ENCODE measurements at places on chromosomes 6 and 20. TPM values are rescaled to one million over a fixed set of nuclear protein-coding genes. Genes with fewer than 3 reads are reported as not detected.

PSORS1C2 gene
- total RNA-seq = not detected

NEURL2 gene
- total RNA-seq = 3.9 TPM

GGTLC1 gene
- total RNA-seq = not detected

HACE1 gene
- total RNA-seq = 22.5 TPM

NKX2-4 gene
- not detected for total RNA-seq

DNA sequence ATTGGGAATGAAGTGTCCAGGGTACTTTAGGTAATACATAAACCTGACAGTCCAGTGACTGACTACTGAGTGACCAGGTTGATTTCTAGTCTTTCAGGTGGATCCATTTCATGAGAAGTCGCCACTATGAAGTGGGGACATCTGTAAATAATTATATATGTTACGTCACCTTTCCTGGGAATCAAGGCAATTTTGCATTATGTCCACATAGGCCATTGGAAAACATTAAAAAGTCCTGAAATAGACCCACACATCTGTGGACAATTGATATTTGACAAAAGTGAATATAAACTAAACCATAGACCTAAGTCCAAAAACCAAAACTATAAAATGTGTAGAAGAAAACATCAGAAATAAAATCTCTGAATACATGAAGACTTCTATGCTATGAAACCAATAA lies 231.5 kb downstream of the C6orf118 start:
- no peak for DNase-seq

- DNase-seq = no peak
These were observed 143.1 kb downstream of the STXBP5 start for GRCh38 chr6:147347179-147347881.

DNA sequence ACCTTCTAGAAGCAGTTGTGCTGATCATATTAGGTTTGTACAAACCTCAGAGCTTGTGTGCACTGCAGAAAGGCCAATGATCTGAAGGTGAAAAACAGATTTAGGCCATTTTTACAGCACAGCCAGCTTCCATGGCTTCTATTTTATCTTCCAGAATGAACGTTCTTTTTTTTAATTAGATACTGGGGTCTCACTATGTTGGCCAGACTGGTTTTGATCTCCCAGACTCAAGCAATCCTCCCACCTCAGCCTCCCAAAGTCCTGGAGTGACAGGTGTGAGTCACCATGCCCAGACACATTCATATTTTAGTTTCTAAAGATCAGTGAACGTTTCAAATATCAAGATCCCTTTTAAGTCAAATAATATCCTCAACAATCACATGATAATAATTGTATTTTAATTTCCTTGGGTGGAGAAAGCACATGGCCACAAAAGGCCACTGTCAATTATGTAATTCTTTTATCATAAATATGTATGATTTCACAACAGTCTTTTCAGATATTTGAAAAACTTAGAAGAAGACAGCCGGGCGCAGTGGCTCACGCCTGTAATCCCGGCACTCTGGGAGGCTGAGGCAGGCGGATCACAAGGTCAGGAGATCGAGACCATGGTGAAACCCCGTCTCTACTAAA lies 326.7 kb upstream of the JARID2 start:
- no peak for DNase-seq

- peak; percentile 23 for DNase-seq
These were observed 11.2 kb downstream of the GNAS-AS1 start for GRCh38 chr20:58839474-58839874.

DNA sequence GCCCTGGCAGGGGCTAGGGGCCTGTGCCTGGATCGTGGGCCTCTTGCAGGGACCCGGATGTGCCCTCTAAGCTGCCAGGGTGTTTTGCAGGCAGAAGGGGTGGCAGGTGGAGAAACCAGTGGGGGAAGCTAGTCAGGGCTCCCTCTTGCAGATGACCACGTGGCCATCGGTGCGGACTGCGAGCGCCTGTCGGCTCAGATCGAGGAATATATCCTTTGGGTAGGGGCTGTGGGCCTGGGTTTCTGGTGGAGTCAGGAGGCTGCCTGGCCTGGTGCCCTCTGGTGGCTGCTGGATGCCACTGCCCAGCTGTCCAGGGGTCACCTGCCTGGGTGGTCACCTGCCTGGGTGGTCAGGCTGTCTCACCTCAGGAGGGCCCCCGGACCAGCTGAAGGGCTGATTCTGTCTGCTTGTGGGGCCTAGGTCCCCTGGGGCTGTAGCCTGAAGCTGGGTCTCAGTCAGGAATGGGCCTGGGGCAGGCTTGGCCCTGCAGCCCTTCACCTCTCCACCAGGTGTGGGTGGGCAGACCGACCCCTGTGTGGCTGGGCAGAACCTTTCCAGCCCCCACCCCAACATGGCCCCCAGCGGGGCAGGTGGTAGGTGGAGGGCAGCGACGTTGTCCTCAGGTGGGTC lies 6.7 kb downstream of the TCEA2 start:
- DNase-seq = no peak

- DNase-seq = no peak
These were observed 657.1 kb downstream of the DOK5 start for GRCh38 chr20:55132523-55132922.

- no peak for DNase-seq
These were observed 84.2 kb upstream of the ZNFX1 start for GRCh38 chr20:49361862-49362660.

GRCh38 chr6:11172501-11173327 lies 59.8 kb downstream of the NEDD9 start:
- DNase-seq = peak; percentile 55

DNA sequence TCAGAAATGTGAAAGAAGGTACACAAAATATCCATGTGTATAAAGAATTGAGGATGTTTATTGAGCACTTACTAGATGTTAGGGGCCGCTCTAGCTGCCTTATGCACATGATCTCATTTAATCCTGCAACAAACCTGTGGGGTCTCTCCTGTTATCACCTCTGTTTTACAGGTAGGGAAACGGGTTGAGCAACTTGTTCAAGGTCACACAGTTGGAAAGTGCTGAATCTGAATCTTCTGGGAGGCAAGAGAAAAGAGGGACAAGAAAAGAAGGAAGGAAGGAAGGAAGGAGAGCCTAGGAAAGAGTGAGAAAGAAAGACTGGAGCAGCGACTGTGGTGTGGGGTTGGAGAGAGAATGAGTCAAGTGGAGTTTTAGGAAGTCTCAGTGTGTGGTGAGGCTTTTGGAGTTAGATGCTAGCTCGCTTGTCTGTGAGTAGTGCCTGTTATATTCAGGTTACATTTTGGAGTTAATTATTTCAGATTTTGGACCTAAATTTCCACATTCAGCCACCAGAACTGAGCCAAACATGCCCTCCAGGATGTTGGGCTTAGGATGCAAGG lies 7.7 kb downstream of the CLPSL1 start:
- no peak for DNase-seq

GRCh38 chr6:170368544-170368943 lies 62.0 kb downstream of the FAM120B start:
- no peak for DNase-seq

DNA sequence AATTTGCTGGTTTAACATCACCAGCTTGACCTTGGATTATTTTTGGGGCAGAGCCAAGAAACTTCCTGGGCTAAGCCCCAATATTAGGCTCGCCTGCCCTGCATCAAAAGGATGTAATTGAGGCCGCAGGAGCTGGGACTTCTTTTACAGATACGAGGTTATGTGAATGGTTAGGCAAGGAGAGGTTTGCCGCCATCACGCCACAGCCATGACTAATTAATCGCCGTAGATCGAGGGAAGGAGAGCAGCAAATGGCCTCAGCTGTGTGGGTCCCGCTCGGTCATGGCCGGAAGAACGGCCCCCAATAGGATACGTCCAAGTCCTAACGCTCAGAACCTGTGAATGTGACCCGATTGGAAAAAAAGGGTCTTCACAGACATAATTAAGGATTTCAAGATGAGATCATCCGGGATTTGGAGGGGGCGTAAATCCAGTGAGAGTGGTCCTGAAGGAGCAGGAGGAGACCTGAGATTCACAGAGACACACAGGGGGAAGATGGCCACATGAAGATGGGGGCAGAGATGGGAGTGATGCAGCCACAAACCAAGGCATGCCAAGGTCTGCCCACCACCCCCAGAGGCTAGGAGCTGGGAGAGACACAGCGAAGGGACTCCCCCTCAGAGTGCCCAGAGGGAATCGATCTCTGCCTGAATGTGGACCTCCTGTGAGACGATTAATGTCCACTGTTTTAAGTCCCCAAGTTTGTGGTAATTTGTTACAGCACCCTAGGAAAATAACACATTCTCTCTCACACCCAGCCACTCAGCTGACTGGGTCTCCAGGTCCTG lies 10.0 kb upstream of the BNIP5 start:
- DNase-seq = no peak

GRCh38 chr6:46440641-46441040 lies 50.6 kb downstream of the RCAN2 start:
- DNase-seq = peak; percentile 18
